Activated CD4-positive, alpha-beta T cell treated with anti-CD3 and anti-CD28 coated beads for 1 hour (primary cell): ENCODE measurements at places on chromosomes 2 and 18.

DNA sequence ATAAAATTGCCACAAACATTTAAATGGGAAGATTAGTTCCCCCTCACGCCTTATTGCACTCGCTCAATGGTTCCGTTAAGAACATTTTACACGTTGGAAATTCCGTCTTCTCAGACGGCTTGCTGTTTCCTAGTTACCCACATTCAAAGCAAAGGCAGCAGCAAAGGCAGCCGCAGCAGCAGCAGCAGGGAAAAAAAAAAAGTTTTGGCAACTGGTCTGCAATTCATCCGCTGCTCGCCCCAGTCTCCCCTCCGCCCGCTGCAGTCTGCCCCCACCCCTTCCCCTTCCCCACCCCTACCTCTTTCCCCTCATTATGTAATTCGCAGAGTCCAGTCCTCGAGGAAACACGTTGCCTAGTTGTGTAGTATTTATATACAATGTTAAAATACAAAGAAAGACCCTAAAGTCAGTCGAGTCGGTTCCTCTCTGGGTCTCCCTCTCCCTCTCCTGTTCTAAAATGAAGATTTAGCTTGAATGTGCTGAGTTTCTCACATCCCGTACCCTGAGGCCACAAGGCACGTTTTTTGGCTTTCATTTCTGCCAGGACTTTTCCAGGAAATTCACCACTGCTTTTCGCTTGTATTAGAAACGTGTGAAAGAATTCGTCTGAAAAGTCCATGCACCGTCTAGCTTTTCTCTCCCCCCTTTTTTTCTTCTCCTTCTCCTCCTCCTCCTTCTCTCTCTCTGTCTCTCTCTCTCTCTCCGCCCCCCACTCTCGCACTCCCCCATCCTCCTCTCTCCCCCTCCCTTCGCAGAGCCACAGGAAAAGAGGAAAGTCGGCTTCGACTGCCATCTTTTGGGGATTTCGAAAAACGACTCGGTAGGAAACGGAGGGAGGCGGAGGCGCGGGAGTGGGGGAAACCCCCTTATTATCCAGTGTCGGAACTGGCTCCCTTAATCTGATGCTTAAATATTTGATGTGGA, 140.0 kb downstream of the MEIS1 start:
- DNase-seq, result no peak

GRCh38 chr2:32504877-32505478, 122.9 kb upstream of the TTC27 start:
- DNase-seq, result no peak

DNA sequence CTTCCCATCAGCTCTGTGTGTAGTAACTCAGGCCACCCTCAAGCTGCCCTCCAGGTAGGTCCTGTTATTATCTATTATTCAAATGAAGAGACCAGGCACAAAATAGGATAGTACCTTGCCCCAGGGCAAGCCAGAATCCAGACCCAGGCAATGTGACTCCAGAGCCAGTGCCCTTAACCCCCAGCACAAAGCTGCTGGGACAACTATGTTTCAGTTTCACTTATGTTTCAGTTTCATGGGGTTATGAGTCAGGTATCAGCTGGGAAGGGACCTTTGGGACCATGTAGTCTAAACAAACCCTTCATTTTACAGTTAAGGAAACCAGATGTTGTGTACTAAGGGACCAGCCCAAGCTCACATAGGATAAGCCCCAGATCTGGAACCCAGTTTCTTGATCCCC, 10.0 kb downstream of the HK2 start:
- DNase-seq, result peak; percentile 17

- DNase-seq, result no peak
These were observed 179.0 kb downstream of the KLHL29 start for GRCh38 chr2:23563673-23564614.
